ENCODE measurements at places on chromosomes 3 and 15. TPM values are rescaled to one million over a fixed set of nuclear protein-coding genes. Genes with fewer than 3 reads are reported as not detected.

The C2CD4B gene
- polyA plus RNA-seq = not detected

The IL17RC gene
- 6.7 TPM for polyA plus RNA-seq

The BFSP2 gene
- 2.8 TPM for polyA plus RNA-seq

The FMN1 gene
- polyA plus RNA-seq = not detected

The GOLGA8T gene
- polyA plus RNA-seq = not detected

The TGM5 gene
- polyA plus RNA-seq = not detected

All from IgD-negative memory B cell (primary cell).